ENCODE measurements at places on chromosomes 11 and 22.

GRCh38 chr22:32720924-32721323 lies 80.6 kb upstream of the TIMP3 start:
- peak; percentile 72 for DNase-seq

- no peak for DNase-seq
These were observed 28.3 kb downstream of the OSBPL5 start for GRCh38 chr11:3136546-3137455.

DNA sequence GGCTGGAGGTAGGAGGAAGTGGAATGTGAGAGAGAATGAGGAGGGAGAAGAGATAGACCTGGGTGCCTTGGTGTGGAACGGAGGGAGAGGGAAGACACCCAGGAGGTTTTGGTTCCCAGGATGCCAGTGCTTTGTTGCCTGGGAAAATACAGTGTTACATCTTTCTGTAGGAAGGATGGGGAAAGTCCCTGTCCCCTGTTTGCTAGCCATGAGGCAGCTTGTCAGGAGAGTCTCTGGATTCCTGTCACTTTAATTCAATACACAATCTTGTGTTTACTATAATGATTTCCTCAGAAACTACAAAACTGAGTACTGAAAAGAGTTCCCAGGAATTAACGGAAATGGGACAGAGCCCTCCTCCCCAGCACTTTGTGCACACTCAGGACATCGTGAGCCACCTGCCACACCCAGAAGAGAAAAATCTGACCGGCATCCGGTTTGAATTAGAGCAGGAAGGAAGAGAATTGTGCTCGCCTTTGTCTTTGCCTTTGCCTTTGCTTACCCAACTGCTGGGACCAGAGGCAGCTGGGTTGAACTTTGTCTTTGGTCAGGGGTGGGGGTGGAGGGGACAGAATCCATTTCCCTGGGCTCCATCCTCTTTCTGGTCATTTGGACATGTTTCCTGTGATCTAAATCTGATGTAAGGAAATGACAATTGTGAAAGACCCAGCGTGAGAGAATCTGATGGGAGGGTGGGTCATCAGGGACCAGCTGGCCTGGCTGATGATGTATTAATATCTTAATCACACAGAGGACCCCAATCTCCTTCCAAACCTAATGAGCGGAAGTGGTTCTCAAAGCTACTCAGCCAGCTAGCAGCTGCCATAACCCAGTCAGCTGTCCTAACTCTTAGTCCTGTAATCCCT lies 1.3 kb upstream of the LIMK2 start:
- peak; percentile 69 for DNase-seq

GRCh38 chr11:116072133-116072532 lies 567.9 kb upstream of the CADM1 start:
- no peak for DNase-seq

- peak; percentile 65 for DNase-seq
These were observed 20.1 kb downstream of the TMEM218 start for GRCh38 chr11:125091247-125091876.

DNA sequence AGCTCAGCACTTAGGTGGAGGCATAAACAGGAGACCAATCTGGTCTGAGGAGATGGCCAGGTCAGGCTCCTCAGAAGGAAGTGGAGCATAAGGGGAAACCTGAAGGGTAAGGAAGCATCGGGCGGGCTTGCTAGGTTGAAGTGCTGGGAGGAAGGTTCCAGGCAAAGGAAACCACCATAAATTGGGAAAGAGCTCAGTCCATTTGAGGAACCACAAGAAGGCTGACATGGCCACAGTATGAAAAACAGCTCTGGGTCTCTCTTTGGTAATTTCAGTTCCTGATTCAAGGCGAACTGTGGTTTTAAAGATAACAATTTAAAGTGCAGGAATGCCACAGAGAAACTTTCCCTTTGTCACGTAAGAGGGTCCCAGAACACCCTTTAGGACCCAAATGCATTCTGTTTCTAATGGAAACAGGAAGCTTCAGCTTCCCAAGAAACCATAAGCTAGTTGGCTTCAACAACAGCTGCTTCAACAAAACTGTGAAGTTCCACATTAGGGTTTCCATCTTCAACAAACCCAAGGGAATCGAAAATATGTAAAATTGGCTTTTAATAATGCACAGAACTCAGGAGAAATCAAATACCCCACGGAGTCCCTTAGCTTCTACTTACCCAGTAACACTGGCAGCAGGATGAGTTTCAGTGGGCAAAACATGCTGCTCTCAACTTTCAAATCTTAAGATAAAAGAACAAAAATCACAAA lies 10.4 kb downstream of the JAML start:
- DNase-seq: no peak

- no peak for DNase-seq
These were observed 1395.2 kb downstream of the TBC1D22A start for GRCh38 chr22:48157676-48158075.

- no peak for DNase-seq
These were observed 13.9 kb downstream of the IFITM10 start for GRCh38 chr11:1736447-1736992.

- DNase-seq: peak; percentile 36
These were observed 68.2 kb upstream of the SESN3 start for GRCh38 chr11:95299078-95299679.

DNA sequence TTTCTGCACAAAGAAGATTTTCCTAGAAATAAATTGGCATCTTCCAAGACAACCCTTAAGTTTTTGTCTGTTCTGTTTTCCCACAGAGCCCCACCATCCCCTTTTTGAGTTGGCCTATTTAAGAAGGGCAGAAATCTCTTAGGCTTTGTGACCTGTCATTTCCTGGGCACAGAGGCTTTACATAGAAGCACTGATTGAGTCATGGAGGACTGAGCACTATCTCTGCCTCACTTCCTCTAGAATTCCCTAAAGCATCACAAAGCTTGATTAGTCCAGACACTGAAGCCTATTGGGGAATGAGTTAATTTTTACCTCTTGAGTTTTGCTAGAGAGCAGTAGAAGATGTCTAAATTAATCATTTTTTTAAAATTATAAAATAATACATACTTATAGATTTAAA lies 25.4 kb downstream of the TRIM44 start:
- peak; percentile 21 for DNase-seq

DNA sequence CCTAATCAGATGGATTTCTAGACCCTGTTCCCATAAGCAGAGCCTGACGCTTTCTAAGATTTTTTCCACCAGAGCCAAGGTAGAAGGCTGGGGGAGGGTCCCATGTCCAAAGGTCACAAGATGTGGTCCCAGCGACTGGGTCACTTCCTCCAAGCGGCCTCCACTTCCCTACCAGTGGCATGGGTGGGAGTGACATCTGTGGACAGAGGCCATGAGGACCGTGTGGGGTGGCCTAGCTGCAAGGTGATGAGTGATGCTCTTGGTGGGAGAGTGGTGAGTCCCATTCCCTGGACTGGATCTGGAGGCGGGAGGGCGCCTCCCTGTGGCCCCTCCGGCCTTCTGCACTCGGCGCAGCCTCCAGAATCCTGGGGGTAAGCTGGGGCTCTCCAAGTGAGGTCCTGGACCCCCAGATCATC lies 32.4 kb upstream of the PRR5 start:
- peak; percentile 54 for DNase-seq

DNA sequence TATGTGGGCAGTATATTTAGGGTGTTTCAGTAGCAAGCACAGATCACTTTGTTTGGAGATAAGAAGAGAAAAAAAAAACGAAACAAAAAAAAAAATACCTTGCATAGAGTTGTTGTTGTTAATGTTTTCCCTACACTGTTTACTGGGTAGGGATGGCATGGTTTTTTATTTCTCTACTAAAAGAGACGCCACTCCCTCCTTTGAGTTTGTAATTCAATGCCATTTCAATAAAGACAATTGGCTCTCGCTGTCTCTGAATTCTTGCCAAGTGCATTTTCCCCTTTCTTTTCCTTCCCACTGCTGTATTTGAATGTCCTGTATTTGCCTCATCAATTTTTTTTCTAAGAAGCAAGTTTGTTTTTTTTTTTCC lies 213.9 kb upstream of the UBASH3B start:
- DNase-seq: no peak

- DNase-seq: no peak
These were observed 108.1 kb upstream of the THY1 start for GRCh38 chr11:119531056-119531455.

DNA sequence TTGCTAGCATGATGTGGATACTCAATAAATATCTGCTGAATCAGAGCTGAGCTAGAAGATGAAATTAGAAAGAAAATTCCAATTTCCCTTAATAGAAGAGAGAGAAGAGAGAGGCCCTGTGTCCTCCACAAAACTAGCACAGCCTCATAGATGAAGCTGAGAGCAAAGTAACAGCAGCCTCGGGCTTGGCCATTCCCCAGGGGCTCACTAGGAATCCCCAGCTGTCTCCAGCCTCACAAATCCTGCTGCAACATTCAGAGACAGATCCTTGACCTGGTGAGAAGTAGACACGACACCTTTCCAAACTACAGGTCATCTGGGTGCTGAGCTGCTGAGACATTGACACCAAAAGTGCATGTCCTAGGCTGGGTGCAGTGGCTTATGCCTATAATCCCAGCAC lies 26.1 kb upstream of the IRAG1 start:
- no peak for DNase-seq

- no peak for DNase-seq
These were observed 51.7 kb downstream of the ZBTB16 start for GRCh38 chr11:114110952-114111947.

DNA sequence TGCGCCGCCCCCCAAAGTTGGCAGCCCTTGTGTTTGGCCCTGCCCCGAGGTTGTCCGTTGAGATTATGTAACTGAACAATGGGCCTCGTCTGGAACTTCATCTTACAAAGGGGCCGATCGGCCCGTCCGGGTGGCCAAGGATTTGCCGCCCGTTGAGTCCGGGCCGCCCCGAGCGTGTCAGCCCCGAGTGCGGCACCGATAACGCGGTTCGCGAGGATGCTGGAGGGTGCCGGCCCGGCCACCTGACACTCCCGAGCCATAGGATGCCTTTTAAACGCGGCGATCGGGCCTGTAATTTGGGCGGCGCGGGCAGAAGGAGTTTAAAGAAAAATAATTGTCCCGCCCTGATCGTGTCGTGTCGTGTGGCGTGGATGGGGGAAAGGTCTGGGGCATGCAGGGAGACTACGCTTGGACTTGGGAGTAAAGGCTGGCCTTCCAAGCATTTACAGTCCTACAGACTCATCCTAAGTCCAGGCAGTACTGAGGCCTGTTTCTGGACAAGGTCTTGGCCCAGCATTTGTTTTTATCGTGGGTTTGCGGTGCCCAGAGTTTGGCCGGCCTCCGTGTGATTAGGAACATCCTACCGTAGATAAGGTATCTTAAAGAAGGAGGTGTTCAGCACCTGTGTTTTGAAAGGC lies 1.3 kb downstream of the WEE1 start:
- DNase-seq: peak; percentile 45
